Femur (tissue), 1 donor: ENCODE measurements at places on chromosomes 5 and 9.

- no peak for DNase-seq
Measured at GRCh38 chr5:140018920-140019644, 24.0 kb downstream of the NRG2 start.

DNA sequence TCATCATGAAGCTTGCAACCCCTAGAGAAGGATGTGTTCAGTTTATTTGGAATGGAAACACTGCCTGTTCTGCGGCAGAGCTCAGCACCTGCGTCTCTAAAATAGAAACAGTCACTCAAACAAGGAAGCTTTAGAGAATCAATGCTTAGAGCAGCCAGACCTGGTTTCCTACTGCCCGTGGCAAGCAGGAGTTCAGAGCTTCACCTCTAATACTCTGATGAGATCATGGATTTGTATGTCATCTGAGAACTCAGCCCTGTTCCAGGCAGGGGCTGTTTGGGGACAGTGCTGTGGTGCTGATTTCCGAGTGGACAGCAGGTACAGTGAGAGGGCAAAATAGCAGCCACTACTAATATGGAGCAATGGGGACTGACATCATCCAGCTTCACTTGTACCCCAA is 236.0 kb upstream of the IRX1 start:
- no peak for DNase-seq

DNA sequence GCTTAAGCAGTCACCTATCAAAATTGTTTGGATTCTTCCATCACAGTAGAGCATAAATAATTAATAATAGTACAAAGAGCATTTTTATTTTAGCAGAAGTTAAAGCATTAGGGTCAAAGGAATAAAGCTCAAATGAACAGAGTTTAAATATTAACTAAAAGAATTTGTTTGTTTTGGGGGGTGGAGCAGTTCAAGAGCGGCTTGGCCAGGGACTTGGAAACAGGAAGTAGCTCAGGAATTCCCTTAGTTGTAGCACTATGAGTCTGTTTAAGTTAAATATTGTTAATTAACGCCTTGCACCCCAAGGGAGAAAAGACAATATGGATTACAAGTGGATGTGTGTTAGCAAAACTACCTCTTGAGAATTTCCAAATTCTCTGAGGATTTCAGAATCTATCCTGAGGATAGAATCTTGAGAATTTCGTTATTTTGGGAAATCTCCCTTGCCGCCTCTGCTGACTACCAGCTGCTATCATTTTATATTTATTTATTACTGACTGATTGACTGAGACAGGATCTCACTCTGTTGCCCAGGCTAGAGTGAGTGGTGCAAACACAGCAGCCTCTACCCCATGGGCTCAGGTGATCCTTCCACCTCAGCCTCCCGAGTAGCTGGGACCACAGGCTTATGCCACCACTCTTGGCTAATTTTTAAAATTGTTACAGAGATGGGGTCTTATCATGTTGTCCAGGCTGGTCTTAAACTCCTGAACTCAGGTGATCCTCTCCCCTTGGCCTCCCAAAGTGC is 96.7 kb upstream of the CHD1 start:
- no peak for DNase-seq

- no peak for DNase-seq
Measured at GRCh38 chr9:113416149-113416721, 5.7 kb downstream of the C9orf43 start.

DNA sequence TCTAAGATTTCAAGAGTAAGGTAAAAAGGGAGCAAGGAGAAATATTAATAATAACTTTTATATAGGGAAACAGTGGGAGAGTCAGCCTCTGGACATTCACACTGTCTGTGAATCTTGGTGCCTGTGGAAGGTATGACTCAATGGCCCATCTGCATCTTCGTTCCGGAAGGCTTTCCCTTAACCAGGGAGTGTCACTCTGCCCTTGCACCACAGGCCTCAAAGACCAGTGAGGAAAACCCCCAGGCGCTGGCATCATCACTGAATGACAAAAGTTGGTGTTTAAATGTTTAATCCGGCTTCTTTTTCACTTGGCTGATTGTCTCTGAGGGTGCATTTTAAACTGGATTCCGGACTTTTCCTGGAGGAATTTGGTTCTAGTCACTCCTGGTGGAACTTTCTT is 522.4 kb upstream of the TLE4 start:
- DNase-seq: no peak
